Stimulated activated CD4-positive, alpha-beta T cell treated with anti-CD3 and anti-CD28 coated beads, Interleukin-4, amount 100 ng/mL, for 4 hours (primary cell): ENCODE measurements at places on chromosomes 12 and 14.

DNA sequence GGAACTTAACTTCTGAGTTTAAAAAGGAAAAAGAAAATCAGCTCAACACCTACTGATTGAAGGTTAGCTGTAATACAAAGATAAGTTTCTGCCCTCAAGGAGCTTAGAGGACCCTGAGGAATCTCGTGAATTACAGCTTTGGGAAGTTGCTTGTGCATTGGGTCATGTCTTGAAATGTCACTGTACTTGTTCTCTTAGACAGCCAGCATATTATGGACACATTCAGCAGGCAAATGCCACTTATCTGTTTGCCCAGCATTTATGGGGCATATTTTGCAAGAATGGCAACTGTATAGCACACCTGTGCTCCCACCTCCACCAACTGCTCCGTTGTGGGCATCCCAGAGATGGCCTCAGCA is 263.6 kb upstream of the CRY1 start:
- DNase-seq, result no peak

- DNase-seq, result no peak
These were observed 134.2 kb downstream of the BICD1 start for GRCh38 chr12:32240831-32241230.

- DNase-seq, result no peak
These were observed 812.1 kb upstream of the NOVA1 start for GRCh38 chr14:27409944-27410343.

DNA sequence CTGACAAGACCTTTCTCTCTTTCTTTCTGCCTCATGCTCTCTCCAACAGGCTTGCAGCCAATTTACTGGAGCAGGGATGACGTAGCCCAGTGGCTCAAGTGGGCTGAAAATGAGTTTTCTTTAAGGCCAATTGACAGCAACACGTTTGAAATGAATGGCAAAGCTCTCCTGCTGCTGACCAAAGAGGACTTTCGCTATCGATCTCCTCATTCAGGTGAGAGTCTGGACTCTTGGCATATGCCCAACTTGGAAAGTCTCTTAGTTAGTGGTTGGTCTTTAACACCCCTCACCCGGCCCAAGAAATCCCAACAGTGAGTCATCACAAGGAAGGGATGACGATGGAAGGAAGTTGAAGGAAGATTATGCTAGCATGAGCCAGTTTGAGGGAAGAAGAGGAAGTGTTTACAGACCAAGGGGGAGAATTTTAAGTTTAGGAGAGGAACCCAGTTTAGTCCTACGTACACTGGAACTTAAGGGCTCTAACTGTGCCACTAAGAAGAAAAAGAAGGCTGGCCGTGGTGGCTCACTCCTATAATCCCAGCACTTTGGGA is 189.7 kb downstream of the ETV6 start:
- DNase-seq, result no peak

DNA sequence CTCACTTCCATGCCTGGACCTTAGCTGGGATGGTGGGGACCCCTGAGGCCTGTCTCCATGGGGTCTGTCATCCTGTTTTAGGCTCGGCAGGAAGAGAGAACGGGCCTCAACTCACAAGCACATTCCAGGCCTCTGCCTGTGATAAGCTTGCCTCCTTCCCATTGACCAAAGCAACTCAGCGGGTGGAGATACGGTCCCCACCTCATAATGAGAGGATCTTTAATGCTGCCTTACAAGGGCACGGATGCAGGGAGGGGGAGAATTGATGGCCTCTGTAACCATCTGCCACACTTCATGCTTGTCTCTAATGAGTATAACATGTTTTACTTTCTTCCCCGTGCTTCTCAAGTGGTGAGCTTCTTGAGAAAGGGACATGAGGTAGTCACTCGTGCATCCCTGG is 50.0 kb downstream of the GLT1D1 start:
- no peak for DNase-seq

GRCh38 chr12:3647504-3647903 is 105.4 kb downstream of the CRACR2A start:
- DNase-seq, result no peak

GRCh38 chr12:18872770-18873169 is 134.9 kb downstream of the CAPZA3 start:
- no peak for DNase-seq

GRCh38 chr14:70905301-70905700 is 2.0 kb upstream of the PCNX1 start:
- DNase-seq, result no peak

- DNase-seq, result no peak
These were observed 505 bp downstream of the KCNC2 start for GRCh38 chr12:75208856-75209811.

DNA sequence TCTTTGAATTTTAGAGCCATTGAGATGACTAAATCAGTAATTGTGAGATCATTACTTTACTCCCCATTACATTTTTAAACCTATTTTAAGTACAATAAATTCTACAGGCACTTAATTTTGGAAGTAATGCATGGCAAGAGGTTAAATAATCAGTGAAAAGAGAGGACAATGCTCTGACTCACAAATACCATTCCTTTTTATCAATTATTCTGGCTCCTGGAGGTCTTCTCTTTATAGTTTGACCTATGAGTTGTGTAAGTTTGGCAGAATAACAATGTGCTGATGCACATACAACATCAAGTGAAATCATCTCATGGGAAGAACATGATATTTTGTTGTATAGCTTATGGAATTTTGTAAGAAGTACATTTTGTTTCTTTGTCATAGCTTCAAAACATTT is 166.7 kb downstream of the TMTC3 start:
- no peak for DNase-seq

DNA sequence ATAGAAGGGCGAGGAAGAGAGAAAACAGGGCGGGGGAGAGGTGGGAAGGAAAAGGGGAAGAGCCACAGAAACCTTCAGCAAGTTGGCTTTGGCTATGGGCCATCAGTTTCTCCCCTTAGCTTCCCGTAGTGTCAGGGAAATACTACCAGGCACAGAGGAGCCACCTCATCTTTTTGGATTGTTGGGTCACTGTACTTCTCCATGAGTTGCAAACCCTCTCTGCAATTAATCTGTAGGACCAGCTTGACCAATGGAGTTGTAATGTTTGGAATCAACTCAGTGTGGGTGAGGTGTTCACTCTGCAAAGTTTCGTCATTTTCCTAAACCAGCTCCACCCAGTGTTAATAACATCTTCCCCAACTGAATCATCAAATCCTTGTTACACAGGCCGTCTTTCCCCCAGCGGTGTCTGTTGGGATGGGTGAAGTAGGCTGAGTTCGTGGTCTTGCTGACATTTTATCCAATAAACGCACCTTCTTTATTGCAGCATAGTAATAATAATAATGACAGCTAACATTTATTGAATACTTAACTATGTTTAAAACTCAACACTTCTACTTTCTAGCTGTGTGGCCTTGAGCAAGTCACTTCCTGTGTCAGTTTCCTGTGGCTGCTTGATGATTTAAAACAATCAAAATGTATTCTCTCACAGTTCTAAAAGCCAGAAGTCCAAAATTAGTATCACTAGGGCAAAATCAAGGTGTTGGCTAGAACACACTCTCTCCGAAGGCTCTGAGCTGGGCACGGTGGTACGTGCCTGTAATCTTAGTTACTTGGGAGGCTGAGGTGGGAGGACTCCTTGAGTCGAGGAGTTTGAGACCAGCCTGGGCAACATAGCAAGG is 8.1 kb upstream of the GLTP start:
- no peak for DNase-seq

DNA sequence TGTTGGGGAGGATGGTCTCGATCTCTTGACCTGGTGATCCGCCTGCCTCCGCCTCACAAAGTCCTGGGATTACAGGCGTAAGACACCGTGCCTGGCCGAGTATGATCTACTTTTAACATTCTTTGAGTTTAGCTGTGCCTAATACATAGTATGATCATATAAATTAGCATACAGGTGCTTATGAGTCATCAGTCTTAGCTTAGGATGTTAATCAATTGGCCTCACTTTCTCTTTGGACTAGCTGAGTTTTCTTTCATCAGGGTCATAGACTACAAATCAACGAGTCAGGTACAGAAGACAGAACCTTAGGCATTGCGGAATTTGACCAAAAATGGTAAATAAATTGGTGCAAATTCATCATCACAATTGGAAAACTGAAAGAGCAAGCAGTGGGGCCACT is 2.2 kb downstream of the SLC25A21 start:
- DNase-seq, result no peak

GRCh38 chr12:121825041-121825523 is 21.3 kb downstream of the SETD1B start:
- DNase-seq, result no peak

DNA sequence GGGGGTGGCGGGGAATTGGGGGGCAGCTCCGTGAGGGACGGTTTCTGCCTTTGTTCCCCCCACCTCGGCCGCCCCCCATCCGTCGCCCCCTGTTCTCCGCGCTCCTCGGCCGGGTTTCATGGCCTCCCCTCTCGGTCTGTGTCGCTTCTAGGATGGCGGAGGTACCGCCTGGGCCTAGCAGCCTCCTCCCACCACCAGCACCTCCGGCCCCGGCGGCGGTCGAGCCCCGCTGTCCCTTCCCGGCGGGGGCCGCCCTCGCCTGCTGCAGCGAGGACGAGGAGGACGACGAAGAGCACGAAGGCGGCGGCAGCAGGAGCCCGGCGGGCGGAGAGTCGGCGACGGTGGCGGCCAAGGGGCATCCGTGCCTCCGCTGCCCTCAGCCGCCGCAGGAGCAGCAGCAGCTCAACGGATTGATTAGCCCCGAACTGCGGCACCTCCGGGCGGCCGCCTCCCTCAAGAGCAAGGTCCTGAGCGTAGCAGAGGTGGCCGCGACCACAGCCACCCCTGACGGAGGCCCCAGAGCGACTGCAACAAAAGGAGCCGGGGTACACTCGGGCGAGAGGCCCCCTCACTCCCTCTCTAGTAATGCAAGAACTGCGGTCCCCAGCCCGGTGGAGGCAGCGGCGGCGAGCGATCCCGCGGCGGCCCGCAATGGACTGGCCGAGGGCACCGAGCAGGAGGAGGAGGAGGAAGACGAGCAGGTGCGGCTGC is 575 bp downstream of the NAA30 start:
- DNase-seq, result peak; percentile 3
